ENCODE measurements at places on chromosomes 3 and 15.

GRCh38 chr3:157312376-157312745, 124.3 kb upstream of the PTX3 start:
- no peak for DNase-seq

GRCh38 chr3:48716508-48716981, 476 bp downstream of the IP6K2 start:
- no peak for DNase-seq

DNA sequence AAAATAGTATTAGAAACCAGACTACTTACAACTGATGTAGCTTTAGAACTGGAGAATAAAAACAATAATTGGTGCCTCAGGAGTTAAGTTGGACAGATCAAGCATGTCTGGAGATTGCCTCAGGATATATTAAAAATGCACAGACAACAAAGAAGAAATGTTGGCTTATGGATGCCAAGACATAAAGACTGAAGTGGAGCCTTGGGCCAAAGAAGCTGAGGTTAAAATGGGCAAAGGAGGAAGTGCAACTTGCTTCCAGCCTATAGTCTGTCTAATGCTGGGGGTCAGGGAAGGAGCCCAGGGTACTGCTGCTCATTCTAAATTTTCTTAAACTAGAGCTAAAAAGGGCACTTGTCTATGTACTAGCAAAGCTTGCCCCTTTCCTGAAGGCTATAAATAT, 77.5 kb downstream of the ESYT3 start:
- DNase-seq, result no peak

DNA sequence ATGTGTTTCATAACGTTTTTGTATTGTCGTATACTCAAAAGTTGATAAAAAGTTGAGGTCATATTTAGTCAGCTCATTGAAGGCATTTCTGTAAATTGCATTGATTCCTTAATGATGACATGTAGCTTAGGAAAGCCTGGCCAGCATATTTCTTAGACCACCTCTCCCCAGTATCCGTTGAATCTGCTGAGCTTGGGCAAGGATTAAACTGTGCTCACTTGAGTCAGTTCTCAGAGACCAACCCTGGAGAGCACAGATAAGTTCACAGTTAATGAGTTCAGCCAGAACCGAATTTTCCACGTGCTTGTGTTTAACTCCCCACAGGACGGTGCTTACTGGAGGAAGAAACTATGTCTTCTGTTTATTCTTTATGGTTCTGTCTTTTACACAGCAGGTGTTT, 132.7 kb downstream of the SLC25A26 start:
- no peak for DNase-seq

- no peak for DNase-seq
Measured at GRCh38 chr3:114799816-114800215, 347.3 kb downstream of the ZBTB20 start.

- DNase-seq, result no peak
Measured at GRCh38 chr15:47383801-47384200, 333.5 kb upstream of the SEMA6D start.

DNA sequence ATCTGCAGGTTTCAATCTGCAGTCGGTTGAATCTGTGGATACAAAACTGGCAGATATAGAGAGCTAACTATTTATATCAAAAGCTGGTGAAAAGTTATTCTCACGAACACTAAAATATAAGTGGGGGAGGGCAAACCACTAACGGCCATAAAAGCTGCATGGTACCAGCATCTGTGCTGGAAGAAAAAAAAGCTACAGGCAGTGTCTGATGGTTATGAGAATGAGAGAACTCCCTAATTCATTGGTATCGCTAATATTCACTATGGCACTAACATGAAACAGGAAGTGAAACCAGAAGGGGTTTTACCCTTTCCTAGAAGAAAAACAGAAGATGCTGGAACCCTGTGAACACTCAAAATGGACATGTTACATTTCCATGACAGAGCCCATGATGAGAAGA, 15.9 kb downstream of the CEP70 start:
- DNase-seq, result no peak

- no peak for DNase-seq
Measured at GRCh38 chr3:55446850-55447249, 40.3 kb downstream of the WNT5A start.

GRCh38 chr15:69468241-69469121, 15.9 kb downstream of the RPLP1 start:
- no peak for DNase-seq

GRCh38 chr15:99441444-99441800, 124.4 kb upstream of the MEF2A start:
- no peak for DNase-seq

DNA sequence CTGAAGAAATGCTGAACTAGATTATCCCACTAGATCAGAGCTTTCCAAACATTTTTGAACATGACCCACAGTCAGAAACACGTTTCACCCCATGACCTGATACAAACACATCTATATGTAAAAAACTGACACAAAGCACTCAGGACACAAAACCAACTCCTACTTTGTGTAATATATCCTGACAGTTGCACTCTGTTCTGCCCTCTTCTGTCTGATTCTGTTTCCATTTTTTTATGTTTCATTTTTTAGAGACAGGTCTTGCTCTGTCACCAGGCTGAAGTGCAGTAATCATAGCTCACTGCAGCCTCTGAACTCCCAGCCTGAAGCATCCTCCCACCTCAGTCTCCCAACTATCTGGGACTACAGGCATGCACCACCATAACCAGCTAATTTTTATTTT, 15.8 kb upstream of the RFTN1 start:
- DNase-seq, result no peak

- no peak for DNase-seq
Measured at GRCh38 chr3:137944593-137944992, 65.4 kb upstream of the CLDN18 start.

GRCh38 chr15:41772720-41773331, 1.5 kb upstream of the MAPKBP1 start:
- DNase-seq, result no peak

- no peak for DNase-seq
Measured at GRCh38 chr3:165196577-165197480, 645 bp upstream of the SLITRK3 start.

DNA sequence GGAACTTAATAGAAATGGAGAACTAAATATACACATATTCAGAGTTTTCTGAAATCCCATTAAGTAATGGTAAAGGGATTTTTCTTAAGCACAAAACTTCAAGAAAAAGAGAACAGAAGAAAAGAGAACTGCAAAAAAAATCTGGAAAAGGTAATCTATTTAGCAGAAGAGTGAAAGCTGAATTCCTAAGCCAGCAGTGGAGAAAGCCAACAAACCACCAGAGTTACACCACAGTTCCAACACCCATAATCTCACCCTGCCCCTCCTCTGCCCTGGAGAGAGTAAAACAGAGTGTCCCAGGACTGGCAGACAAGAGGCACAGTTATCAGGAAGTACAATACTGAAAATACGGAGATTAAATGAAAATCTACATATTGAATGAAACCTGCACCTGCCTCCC, 29.4 kb downstream of the TP53BP1 start:
- no peak for DNase-seq

GRCh38 chr15:94174399-94174802, 57.0 kb upstream of the MCTP2 start:
- no peak for DNase-seq

DNA sequence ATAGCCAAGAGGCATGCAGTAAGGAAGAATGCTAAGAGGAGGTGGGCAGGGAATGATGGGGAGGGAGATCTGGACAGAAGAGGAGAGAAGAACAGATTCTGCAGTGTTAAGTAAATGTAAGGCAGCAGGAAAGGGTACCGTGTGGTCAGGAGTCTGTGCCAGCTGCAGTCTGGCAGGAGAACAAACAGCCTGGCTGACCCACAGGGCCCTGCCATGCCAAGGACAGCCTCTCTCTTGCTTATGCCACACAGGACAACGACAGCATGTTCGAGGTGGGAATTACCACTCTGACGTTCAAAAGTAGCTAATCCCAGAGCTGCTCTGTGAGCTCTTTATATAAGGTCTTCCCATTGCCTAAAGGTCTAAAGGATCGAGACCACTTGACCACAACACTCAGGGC, 31.3 kb downstream of the DAPK2 start:
- no peak for DNase-seq

DNA sequence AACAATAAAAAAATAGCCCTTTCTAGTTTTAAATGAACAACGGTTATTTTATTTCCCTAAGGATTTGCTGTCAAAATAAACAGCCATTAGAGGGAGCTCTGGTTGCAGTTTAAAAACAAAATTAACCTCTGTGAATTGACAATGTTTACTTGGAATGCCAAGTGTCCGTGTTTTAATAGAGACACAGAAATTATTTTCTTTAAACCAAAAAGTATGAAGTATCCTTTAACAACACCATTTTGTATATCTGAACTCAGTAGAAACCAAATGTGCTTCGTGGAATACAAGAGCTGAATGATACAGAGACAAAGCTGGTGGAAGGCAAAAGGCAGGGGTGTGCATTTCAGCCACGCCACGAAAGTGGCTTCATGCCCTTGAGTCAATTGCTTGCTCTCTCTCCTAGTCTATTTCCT, 74.4 kb downstream of the MOBP start:
- no peak for DNase-seq

DNA sequence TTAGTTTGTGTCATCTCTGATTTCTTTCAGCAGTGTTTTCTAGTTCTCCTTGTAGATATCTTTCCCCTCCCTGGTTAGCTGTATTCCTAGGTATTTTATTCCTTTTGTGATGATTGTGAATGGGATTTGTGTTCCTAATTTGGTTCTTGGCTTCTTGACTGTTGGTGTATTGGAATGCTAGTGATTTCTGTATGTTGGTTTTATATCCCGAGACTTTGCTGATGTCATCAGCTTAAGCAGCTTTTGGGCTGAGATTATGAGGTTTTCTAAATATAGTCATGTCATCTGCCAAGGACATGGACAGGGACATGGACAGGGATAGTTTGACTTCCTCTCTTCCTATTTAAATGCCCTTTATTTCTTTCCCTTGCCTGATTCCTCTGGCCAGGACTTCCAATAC, 35.8 kb downstream of the MYO9A start:
- DNase-seq, result no peak

DNA sequence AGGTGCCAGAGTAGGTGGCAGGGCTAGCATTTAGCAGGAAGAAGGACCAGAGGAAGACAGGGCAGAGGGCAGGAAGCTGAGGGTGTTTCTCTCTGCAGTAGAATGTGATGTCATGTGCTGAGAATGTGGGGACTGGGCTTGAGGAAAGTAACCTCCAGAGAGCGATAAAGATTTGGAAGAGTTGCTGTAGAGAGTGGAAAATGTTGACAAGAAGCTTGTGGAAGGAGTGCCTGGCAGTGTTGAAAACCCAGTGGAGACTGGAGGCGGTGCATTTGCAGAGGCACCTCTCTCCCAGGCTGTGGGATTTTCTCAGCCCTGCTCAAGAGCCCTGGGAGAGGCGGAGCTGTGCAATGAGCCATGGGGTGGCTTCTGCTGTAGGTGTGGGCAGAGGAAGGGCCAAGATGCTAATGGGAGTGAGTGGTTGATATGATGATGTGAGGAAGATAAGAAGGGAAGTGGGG, 54.8 kb downstream of the MESD start:
- DNase-seq, result no peak

DNA sequence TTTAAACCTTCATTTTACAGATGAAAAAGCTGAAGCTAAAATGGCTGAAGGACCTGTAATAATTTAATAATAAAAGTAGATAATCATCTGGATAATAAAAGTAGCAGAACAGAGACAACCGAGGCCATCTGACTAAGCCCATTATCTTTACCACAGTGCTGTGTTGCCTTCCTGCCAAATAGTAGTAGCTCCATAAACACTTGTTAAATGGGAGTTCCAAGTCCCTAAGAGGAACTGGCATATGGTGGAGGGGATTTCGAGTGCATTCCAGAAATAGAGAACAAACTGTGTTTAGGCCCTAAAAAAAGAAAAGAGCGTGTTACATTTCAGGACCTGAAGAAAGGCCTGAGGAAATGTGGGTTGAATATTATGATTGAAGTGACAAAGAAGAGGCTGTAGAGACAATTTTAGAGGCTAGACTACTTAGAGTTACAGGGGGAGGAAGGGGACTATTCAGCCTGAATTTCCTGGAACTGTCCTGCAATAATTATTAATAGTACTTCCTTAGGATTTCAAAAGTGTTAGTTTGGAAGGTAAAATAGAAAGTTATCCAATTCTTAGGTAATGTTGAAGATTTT, 424.3 kb downstream of the ROBO2 start:
- DNase-seq, result no peak

DNA sequence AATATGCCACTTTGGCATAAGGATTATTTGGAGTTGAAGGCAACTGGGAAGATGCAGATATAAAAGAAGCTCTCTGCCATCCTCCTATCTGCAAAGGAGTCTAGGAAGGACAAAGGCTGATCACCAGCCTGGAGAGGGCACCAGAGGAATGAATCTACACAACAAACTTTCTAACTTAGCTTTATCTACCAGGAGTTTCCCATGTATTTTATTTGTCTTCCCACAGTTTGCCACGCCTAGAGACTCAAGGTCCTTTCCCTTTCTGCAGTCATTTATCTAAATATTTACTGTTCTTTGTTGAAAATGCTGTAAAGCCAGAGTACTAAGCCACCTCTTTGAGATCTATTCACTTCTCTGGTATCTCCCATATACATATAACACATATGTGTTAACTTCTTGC, 32.2 kb downstream of the GPR176 start:
- no peak for DNase-seq

DNA sequence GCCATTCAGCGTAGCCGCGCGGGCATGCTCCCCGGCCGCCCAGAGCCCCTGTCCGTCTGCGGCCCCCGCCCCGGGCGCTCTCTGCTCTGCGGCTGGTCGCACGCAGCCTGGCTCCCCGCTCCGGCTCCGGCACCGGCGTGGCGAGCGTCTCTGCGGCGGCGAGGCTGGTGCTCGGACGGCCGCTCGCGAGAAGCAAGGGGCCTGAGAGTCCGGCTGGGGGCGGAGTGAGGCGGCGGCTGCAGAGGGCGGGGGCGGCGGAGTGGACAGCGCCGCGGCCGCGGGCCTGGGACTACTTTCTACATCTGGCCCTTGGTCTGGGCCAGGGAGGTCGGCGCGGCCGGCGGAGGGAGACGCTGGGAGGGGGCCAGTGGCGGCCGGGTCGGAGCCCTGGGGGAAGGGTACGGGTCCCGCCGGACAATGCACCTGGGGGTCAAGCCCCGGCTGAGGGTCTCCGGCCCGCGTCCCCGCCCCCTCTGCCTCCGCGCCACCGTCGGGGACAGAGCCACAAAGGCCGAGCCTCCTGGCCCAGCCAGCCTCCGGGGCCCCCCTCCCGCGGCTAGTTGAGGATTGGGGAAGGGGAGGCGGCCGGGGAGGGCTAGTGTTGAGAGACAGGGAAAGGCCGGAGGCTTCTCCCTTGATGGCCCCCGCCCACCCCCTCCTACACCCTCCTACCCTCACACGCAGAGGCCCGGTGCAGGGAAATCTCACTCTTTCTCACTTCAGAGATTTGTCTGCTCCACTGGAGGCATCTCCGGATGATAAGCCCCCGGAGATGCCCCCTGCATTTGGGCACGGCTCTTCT, at the start of gene PRTG:
Gene PRTG (minus strand): TSS at position 226 of the 802 bp plus-strand sequence. CDS start 221 bp downstream, at position 5.
- DNase-seq, result no peak

GRCh38 chr3:21954709-21955108, 203.7 kb upstream of the ZNF385D start:
- no peak for DNase-seq

- no peak for DNase-seq
Measured at GRCh38 chr3:105613120-105613519, 246.4 kb downstream of the ALCAM start.

DNA sequence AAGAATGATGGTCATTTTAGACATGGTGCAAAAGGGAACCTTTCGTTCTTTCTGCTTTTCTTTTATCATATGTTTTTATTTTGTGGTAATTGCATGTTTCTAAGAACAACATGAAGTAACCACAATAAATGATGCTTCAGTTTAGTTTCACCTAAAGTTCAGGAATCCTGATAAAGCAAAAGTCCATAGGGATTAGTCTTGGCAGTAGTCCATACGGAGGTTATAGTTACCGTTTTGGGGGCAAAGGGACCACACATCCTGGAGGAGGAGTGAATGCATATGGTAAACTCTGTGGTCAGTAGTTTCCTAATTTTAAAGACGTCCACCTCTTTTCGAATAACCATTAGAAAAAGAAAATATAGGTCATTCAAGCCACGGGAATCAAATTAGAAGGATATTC, 141.5 kb downstream of the MCTP2 start:
- no peak for DNase-seq
